ENCODE measurements at places on chromosomes 1 and 21.

- no peak for DNase-seq
Observed at GRCh38 chr1:10626791-10627410, 152.2 kb downstream of the PEX14 start.

- DNase-seq = no peak
Observed at GRCh38 chr21:29018540-29018939, 609 bp downstream of the RWDD2B start.

DNA sequence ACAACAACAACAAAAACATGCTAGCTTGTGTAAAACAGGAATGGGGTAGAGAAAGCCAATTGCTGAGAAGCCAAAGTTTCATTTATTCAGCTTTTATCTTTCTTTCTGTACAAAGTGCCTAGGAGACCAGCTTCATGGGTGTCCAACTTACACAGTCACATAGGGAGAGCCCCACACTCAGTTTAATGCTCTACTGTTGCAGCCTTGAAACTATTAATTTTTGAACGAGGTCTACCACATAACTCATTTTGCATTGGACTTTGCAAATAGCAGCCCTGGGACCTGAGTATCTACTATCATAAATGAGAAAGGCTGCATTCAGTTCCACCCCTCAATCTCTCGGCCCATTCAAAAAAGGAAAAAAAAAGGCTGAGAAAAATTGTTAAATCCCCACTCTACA, 98.8 kb downstream of the ZNF644 start:
- no peak for DNase-seq

DNA sequence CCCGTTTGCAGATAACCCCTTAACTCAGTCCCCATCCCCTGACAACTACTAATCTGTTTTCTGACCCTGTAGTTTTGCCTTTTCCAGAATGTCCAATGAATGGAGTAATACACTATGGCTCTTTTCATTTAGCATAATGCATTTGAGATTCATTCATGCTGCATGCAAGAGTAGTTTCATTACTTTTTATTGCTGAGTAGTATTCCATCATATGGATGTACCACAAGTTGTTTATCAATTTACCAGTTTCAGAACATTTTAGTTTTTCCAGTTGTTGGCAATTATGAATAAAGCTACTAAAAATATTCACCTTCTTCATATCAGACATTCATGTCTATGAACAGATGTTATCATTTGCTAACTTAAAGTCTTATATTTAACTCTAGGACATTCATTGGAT, 45.3 kb downstream of the STXBP3 start:
- DNase-seq = no peak

- DNase-seq = no peak
Observed at GRCh38 chr1:226050133-226050532, 12.4 kb upstream of the H3-3A start.

DNA sequence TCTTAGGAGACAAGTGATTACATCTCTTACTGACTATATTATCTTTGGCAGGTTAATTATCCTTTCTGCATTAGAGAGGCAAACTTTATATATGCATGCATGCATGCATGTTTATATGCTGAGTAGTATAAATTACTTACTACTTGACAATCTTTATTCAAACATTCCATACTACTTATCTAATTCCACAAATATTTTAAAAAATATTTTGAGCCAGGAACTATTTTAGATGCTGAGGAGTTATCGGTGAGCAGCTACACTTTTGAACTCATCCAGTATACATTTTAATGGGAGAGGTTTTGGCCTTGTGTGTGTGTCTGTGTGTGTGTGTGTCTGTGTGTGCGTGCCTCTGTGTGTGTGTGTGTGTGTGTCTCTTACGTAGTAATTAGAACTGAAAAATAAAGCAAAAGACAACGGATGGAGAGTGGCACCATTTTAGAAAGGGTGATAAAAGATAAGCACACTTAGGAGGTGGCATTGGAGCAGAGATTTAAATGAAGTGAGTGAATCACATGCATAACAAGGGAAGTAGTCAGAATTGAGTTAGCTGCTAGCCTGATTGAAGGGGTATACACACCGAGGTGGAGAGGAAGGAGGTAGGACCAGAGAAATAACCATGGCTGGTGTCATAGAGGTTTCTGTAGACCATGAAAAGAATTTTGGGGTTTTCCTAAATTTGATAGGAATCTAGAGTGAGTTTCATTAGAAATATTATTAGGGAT, 1488.4 kb downstream of the MRPL39 start:
- DNase-seq = no peak

DNA sequence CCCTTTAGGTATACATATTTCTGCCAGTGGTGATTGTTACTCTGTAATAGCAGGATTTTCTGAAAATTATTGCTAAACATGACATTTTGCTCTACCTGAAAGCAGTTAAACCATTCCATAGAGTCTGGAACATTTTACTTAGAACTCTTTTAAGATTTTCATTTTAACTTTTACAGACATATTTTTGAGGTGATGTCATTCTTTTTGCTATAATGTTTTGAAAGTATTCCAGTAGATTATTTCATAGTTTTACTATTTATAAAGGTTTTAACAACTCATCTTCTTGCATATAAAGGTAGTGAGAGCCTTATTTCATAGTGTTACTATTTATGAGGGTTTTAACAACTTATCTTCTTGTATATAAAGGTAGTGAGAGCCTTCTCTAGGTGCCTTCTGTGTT, 42.9 kb downstream of the PTBP2 start:
- DNase-seq = no peak

- DNase-seq = no peak
Observed at GRCh38 chr1:98675282-98675681, 13.8 kb downstream of the SNX7 start.

- DNase-seq = no peak
Observed at GRCh38 chr1:217117973-217118465, 394.8 kb upstream of the ESRRG start.

DNA sequence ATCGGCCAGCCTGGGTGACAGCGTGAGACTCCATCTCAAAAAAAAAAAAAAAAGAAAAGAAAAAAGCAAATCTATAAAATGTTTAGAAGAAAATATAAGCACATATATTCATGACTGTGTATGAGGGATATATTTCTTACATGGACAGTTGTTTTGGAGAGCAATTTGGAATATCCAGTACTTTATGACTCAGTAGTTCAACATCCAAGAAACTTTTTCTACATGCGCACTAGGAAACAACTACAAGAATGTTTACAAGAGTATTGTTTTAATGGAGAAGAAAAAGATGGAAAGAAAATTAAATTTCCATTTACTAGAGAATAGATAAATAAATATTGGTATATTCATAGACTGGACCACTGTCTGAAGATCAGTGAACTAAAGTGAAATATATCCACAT, 77.5 kb downstream of the MAST2 start:
- DNase-seq = no peak

GRCh38 chr1:97209381-97209957, 487.9 kb downstream of the PTBP2 start:
- no peak for DNase-seq

DNA sequence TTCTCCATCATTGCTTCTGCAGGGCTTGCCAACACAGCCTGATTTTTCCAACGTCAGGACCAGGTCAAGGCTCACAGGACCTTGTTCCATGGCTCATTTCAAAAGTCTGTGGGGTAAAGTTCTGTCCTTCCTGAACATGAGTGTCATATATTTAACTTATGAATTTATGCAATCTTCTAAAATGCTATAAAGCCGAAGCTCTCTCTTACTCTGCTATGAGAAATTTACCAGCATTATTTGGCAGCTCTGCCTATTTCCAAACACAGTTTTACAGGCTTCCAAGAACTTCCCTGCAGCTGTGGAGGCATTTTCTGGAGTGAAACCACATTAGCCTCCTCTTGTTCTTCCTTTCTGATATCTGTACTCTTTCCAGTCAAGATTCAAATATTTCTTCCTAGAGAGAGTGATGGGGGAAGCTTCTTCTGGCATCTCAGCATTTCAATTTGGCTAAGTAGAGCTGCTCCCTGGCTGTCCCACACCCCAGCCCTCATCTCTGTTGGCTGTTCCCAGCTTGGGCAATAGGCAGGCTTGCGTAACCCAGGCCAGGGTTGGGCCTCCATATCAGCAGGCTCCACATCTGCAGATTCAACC, 15.6 kb upstream of the HMGCS2 start:
- no peak for DNase-seq

DNA sequence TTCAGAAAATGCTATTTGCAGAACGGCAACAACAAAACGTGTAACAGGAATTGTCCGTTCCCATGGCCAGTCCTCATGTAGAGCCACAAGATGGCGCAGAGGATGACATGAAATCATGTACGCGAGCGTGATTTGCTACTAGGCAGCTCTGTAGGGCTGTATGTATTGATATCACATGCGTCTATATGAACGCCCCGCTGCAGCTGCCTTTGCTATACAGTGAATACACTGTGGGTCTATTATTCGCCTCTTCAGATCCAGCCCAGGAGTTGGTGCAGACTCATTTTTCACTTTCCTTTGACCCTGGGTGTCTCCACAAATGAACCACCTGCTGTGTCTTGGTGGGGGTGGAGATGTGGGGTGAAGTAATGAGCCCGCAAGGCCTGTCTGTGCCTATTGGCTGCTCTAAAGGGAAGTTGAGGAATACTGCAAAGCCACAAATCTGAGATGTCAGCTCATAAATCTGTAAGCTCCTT, 361.5 kb downstream of the KIF26B start:
- no peak for DNase-seq
